Activated CD4-positive, alpha-beta T cell treated with anti-CD3 and anti-CD28 coated beads for 1 hour (primary cell): ENCODE measurements at places on chromosomes 4 and X.

- DNase-seq = no peak
These were observed 32.1 kb downstream of the ZGRF1 start for GRCh38 chr4:112604589-112604988.

DNA sequence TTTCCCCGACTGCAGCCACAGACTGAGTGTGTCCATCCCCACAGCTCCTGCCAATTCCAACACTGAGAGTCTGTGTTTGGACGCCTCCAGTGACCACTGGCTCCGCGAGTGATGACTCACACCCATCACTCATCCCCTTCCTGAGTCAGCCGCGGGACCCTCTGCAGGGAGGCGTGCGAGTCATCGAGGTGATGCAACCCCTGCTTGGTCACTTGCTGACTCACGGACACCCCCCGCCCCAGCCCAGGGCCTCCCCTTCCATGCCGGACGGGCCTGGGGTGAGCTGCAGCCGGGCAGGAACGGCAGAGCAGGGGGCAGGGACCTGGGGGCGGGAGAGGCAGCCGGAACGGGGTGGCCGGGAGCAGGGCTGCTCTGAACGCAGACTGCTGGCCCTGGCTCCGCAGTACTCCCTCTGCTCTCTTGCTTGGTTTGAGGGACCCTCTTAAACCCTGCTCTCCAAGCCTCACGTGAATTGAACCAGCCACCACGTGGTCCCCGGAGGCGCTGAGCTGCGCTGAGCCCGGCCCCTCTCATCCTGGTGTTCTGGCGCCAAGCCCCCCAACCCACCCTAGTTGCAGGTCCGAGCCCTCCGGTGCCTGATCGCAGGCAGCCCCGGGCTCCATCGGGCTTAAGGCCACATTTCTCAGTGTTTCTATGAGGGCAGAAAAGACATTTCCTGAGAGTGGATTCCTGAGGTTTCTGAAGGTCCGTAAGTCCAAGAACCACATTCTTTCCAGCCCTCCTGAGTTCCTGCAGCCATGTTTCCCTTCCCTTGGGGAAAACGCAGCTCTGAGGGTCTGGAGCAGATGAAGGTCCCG lies 32.4 kb downstream of the FGFRL1 start:
- DNase-seq = no peak

DNA sequence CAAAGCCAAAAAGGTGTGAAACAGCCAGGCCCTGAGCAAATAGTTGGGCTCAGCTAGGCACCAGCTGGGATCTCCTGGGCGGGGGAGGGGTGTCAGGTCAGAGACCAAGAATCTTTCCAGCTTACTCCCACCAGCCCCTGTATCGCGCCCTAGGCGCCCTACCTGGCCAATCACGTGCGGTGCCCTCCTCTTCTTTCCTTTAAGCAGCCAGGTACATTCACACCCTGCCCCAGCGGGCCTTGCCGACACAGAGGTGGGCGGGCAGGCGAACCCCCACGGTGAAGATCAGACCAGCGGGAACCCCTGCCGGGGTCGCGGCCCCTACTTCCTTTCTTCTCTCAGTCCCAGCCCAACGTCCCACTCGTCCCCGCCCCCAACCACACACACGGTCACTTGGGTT lies 9.1 kb downstream of the ARHGAP36 start:
- DNase-seq = no peak

- no peak for DNase-seq
These were observed 192.7 kb upstream of the NUDT6 start for GRCh38 chr4:123114915-123115756.

DNA sequence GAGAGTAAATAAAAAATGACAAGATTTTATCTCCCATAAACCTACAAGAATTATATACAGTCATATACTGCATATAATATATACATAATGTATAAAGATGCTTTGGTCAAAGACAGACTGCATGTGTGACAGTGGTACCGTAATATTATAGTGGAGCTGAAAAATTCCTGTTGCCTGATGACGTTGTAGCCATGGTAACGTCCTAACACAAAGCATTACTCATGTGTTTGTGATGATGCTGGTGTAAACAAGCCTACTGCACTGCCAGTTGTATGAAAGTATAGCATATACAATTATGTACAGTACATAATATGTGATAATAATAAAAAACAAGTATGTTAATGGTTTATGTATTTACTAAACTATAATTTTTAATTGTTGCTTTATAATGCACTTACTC lies 245.2 kb upstream of the CENPE start:
- no peak for DNase-seq

GRCh38 chrX:68878977-68879645 lies 50.3 kb downstream of the EFNB1 start:
- DNase-seq = no peak

DNA sequence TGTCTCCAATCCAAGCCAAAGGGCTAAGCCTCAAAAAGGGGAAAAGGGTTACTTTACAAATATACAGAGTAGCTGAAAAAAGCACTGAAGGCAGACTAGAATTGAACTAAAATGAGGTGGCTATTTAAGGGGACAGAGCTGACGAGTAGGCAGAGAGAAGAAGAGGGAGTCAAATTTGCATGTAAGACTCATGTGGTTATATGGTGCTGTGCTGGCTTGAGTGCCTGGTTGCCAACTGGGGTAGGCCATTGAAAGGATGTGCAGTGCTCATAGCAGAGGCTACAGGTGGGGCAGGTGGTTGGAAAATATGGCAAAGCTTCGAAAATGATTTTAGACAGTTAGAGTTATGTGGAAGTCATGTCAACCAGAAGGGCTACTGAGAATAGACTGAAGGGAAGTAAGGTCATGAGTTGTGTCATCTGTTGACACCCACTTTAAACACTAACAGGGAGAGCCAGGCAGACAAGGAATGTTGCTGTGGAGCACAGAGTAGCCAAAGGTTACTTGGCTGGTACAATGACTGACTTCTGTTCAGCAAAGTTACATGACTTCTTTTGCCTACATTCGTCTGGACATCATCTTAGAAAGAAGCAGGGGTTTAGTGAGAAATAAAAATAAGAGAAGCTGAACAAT lies 1210.4 kb downstream of the ADGRL3 start:
- DNase-seq = no peak
